ENCODE measurements at places on chromosomes 5 and 9.

- DNase-seq, result no peak
Observed at GRCh38 chr9:112361601-112362000, 18.3 kb upstream of the HSDL2 start.

- DNase-seq, result no peak
Observed at GRCh38 chr9:90296539-90296938, 346.1 kb downstream of the DIRAS2 start.

GRCh38 chr9:109500421-109500974 is 2.4 kb upstream of the PTPN3 start:
- no peak for DNase-seq

- DNase-seq, result no peak
Observed at GRCh38 chr5:14502294-14502690, 79.3 kb upstream of the OTULINL start.

GRCh38 chr5:107100121-107100520 is 570.6 kb downstream of the EFNA5 start:
- no peak for DNase-seq

DNA sequence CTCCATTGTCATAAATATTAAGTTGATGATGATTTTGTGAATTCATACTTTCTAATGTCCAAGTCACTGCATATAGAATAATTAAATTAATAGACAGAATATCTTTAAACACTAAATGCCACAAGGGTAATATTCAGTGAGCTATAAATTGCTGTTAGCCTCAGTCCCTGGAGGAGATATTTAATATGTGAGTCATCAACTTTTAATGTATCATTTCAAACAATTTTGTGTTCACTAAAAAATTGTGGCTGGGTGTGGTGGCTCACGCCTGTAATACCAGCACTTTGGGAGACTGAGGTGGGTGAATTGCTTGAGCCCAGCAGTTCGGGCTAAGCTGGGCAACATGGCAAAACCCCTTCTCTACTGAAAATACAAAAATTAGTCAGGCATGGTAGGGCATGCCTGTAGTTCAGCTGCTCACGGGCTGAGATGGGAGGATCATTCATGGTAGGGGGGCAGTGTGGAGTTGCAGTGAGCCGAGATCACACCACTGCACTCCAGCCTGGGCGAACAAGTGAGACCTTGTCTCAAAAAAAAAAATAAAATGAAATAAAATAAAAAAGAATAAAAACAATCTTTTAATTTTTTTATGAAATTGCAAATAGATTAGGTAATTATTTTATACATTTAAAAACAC is 717.3 kb upstream of the CHD1 start:
- no peak for DNase-seq

DNA sequence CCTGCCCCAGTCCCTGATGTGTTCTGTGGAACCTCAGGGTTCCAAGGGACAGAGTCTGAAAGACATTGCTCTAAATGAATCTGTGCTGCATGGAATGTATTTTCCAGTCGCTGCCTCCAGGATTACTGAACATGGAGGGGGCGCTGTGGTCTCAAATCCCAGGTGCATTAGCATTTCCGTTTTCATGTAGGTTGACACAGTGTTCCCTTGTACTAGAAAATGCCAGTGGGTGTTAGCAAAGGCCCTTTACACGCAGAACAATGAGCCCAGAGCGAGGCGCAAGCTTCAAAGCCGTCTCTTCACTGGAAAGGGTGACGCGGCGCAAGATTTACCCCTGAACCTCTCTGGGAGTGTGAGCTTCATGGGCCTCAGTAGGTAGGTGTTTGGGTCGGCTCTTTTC is 308.3 kb downstream of the SLIT3 start:
- DNase-seq, result no peak

GRCh38 chr5:61018062-61018461 is 73.1 kb downstream of the NDUFAF2 start:
- DNase-seq, result no peak

- DNase-seq, result no peak
Observed at GRCh38 chr5:122996091-122996490, 40.4 kb downstream of the PPIC start.
